Aorta (tissue), 5 donors: ENCODE measurements at places on chromosomes 3 and 15.

GRCh38 chr3:18767756-18768303, 342.7 kb upstream of the SATB1 start:
- no peak for DNase-seq

GRCh38 chr3:49534581-49535441, 19.5 kb upstream of the BSN start:
- peak; percentile 57 for DNase-seq

GRCh38 chr3:81989758-81990157, 228.3 kb upstream of the GBE1 start:
- DNase-seq, result no peak

DNA sequence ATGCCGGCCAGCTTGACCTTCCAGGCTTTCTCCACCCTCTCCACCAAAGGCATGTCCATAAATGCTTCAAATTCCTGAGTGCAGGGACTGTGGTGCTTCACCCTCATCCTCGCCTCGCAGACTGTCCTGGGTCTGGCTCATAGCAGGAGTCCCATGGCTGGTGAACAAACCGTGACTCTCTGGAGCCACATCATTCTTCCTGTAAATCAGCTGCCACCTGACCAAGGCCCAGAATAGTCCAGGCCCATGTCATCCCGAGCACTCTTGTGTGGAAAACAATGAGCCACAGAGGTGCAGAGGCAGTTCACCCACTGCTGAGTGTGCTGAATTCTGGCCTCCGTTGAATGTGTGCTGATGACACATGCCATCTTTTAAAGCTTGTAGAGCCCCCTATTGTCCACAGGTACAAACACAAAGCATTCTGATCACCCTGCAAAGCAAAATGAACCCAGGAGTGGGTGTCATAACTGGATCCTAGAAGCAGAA, 68.6 kb downstream of the ABHD5 start:
- DNase-seq, result no peak

DNA sequence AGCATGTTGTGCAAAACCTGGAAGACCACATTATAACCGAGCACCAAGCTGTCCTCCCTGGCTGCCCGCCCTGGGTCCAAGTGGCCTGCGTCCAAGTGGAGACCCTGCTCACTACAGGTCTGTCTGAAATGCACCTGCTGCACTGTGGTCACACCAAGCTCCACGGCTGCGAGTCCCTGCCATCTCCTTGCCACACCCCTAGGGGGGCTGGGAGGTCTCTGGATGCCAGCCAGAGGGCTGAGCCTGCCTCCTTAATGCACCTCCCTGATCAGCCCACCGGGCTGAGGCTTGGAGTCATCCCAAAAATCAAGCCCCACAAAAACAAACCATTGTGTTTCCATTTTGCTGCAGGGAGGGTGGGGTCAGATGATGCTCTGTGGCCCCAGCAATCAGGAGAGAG, 187.1 kb downstream of the MEGF11 start:
- DNase-seq, result no peak

DNA sequence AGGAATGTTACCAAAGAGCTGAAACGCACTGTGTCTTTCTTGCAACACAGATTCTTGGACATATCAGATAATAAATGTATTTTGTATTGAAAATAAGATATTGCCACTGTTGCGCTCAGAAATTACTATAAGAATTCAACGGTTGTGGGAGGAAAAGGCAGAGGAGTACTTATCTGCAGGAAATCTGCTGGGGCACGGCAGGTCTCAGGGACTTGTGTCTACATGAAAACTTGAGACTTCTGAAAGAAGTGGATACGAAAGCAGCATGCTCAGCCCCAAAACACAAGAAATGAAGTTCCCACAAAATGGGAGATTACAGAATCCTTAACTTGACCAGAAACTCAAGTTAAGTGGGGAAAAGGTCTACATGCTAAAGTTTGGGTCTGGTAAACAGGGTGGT, 86.5 kb downstream of the IGSF11 start:
- no peak for DNase-seq

DNA sequence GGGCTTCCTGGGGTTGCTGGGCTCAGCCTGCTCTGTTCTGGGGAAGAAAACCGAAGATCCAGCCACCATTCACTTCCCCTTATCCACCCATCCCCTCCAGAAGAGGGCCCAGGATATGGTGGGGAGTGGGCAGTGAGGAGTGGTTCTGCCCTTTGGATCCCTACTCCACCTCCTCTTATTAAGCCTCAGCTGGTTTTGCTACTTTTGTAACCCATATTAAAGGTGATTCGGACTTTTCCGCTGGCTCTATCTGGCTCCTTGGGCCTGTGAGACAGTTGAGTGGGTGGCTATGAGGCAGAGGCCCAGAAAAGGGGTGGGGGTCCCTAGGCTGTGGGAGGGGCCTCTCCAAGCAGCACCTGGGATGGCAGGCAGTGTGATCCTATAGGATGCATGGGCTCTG, 33.8 kb downstream of the NBEAL2 start:
- no peak for DNase-seq

- no peak for DNase-seq
Observed at GRCh38 chr3:73029321-73029796, 32.1 kb upstream of the EBLN2 start.

DNA sequence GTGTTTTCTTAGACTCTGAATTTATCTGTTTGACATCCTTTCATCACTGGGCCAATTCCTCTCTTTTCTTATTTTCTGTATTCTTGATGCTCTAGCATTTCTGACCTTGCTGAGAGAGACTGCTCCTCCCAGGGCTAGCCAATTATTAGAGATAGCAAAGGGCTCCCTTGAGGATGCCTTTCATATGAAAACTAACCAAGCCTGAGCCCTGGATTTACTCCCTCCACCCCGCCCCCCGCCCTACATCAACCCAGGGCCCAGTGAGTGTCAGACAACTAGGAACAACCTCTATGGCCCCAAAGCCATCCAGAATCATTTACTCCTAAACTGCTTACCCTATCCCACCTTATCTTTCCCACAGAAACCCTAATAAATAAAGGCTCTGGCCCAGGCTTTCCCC, 69.7 kb upstream of the LARS2 start:
- no peak for DNase-seq

- DNase-seq, result no peak
Observed at GRCh38 chr3:8220291-8220690, 281.3 kb upstream of the LMCD1 start.

DNA sequence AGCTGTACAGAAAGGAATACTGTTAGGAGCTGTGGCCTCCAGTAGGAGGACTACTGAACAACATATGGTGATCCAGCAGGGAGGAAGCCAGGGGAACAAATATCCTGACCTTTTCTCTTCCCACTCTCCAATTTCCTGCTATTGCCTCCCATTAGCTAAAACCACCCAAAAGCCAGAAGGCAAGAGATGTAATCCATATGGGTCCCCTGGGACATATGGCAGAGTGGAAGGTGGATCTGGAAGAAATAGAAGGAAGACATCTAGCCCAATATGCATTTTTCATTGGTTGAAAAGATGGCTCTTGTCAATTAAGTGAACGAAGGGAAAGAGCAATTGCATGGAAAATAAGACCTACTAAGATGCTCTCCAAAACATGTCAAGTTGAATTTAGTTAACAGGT, 167.2 kb downstream of the CNTN3 start:
- DNase-seq, result no peak

- DNase-seq, result no peak
Observed at GRCh38 chr15:66744610-66745279, 42.7 kb downstream of the SMAD6 start.

DNA sequence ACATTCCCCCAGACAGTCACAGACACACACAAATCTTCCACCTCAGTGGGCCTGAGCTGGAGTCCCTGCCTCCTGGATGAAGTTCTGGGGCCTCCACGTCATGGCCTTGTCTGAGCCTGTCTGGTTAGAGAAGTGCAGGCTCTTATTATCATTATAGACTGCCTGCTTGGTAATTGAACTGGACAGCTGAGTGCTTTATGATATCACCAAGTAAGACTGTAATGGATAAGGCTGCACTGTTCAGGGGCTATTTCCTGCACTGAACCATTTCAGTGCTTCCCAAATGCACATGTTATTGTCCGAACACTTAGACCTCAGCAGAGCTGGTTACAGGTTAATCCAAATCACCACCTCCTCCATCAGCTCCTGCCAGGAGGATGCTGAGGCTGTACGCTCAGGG, 8.7 kb upstream of the ST6GAL1 start:
- no peak for DNase-seq

DNA sequence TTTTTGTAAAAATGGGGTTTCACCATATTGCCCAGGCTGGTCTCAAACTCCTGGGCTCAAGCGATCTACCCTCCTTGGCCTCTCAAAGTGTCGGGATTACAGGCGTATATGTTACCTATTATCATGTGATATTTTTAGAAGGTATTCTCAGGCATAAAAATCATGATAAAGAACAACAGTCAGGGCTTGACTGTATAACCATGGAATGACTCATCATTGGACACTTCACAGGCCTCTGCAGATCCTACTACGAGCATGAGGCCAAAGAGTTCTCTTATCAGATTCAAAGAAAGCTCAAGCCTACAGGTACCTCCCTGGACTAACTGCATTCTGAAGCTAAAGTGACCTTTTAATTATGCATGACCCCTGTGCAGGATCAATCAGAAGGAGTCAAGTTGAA, 91.7 kb upstream of the PRICKLE2 start:
- DNase-seq, result no peak

- no peak for DNase-seq
Observed at GRCh38 chr3:16550305-16550675, 36.8 kb upstream of the RFTN1 start.

DNA sequence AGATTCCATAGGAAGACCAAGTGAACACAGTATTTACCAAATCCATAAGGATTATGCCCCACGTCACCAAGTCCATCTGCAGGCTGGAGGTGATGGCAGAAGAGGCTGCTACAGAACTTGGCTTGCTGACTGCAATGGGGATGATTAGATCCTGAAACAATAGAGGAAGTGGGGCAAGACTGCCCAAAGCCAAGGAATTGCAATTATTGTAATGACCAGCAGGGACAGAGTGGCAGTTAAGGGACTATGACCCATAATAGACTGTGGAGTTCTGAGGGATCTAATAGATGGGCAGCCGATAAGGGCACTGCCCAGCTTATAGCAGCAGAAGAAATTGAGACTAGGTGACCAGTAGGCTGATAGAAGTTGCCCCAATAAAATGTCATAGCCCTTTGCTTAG, 108.4 kb downstream of the MINAR1 start:
- no peak for DNase-seq

- peak; percentile 46 for DNase-seq
Observed at GRCh38 chr3:49399461-49399860, 12.3 kb downstream of the RHOA start.

DNA sequence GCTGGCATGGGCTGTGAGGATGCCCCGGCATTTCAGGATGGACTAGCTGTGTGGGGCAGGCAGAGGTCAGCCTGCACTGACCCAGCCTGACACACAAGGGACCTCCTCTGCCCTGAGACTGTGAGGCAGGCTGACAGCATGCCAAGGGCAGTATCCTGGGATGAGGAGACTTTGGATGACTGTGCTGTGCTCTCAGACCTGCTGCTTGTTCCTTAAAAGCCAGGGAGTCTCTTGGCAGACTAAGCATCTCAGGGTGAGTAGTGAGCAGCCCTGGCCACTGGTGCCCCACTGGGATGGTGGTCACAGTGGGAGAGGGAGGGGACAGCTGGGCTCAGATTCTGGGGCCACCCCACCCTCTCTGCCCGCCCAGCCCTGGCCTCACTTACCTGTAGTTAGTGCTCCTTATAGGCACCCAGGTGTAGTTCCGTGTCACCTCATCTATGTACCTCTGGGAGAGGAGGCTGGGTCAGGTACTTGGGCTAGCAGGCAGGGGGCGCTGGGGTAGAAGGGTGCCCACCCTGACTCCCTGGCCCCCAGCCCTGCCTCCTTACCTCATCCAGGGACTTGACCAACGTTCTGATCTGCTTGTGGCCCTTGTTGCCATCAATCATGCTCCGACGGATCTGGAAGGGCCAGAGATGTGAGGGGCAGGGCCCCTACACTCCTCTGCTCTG, 16.1 kb upstream of the TMEM115 start:
- no peak for DNase-seq

GRCh38 chr3:10184250-10184649, 19.5 kb downstream of the IRAK2 start:
- no peak for DNase-seq

DNA sequence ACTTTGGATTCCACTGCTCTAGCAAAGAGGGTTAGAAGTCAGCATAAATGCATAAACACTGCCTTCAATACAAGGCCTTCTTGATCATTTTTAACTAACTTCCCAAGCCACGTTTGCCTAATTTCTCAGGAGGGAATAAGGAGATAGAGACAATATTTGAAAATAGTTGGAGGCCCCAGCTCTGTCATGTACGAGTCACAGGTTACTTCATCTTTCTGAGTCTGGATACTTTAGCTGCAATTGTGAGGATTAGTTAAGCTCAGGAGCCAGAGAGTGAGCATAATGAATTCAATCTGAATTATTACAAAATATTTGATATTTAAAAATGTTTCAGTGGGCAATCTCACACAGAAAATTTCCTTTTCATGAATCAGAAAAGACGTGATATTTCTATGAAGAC, 298.9 kb downstream of the SHOX2 start:
- DNase-seq, result no peak

- no peak for DNase-seq
Observed at GRCh38 chr3:195133462-195133861, 137.5 kb downstream of the XXYLT1 start.

- DNase-seq, result peak; percentile 61
Observed at GRCh38 chr3:11006986-11007933, 14.7 kb downstream of the SLC6A1 start.

GRCh38 chr3:183148056-183148455, 14.5 kb downstream of the LAMP3 start:
- no peak for DNase-seq

DNA sequence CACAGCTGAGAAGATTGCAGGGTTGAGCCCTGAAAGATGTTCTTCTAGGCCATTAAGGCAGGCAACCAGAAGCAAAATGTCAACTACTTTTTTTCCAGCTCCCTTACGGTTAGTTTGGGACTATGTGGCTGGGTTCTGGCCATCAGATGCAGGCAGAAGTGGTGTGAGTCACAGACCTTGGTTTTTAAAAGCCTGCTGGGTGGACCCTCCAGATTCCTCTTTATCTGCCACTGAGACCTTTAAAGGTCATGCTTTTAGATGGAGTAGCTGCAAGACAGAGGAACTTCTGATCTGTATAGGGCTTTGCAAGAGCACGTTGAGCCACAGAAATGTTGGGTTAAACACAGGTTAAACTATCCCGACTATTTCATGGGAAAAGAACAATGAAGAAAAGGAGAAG, 102.9 kb downstream of the CHST2 start:
- no peak for DNase-seq

GRCh38 chr3:52983336-52983807, 62.5 kb downstream of the SFMBT1 start:
- DNase-seq, result no peak
